Renal cortical epithelial cell (primary cell): ENCODE measurements at places on chromosomes 1 and 21.

- peak; percentile 100 for DNase-seq
Observed at GRCh38 chr1:36386265-36387140, 779 bp upstream of the STK40 start.

- DNase-seq = peak; percentile 46
Observed at GRCh38 chr1:234489007-234489697, 10.2 kb upstream of the TARBP1 start.

GRCh38 chr1:205929496-205930194 lies 13.6 kb downstream of the SLC26A9 start:
- DNase-seq = no peak

DNA sequence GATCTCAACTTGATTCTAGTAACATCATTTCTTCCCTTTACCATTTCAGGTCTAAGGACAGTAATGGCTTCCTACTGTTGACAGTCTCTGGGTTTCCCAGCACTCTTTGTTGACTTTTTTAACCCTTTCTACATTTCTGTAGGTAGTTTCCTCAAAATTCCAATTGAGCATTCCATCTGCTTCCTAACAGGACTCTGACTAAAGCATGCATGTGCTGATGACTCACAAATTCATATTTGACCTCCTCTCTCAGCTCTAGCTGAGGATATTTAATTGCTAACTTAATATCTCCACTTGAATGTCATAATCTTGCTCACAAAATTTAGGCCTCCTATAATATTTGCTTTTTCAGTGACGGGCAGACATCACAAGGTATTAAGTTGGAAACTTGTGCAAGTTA lies 93.3 kb upstream of the ZNHIT6 start:
- peak; percentile 25 for DNase-seq

DNA sequence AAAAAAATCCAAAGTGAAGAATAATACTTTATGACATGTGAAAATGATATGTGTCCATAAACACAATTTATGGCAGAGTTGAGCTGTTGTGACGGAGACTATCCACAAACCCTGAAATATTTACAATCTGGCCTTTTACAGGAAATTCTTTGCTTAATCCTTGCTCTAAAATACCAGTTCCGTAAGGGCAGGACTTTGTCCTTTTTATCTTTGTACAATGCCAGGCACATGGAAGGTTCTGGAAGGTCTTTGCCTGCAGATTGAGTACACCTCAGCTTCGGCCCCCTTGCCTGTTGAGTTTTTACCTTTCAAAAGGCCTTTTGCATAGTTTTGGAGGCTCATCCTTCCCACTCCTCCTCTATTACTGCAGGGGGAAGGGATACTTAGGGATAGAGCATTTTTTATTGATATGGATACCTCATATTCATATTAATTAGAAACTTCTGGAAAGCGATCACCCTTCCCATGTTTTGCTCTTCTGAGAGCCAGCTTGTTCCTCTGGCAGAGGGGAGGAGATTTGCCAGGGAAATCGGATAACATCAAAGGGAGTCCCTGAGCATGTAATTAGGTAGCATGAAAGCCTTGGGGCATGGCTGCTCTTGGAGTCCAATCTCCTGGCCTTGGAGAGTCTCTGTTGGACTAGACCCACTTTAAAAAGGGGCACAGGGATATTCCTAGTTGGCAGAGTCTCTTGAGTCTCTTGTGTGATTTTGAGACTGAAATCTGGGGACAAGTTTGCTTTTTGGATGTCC lies 217.1 kb downstream of the KCNJ6 start:
- no peak for DNase-seq
